Stimulated activated naive B cell treated with anti-CD40 and anti-IgM and Interleukin-4, amounts not matched to agents 10 μg/mL and 1 μg/mL and 100 μg/mL, for 72 hours (primary cell): ENCODE measurements at places on chromosomes 4 and X.

- DNase-seq: no peak
Measured at GRCh38 chr4:156021298-156021697, 67.6 kb upstream of the CTSO start.

- DNase-seq: no peak
Measured at GRCh38 chr4:87745064-87745807, 54.1 kb upstream of the IBSP start.

DNA sequence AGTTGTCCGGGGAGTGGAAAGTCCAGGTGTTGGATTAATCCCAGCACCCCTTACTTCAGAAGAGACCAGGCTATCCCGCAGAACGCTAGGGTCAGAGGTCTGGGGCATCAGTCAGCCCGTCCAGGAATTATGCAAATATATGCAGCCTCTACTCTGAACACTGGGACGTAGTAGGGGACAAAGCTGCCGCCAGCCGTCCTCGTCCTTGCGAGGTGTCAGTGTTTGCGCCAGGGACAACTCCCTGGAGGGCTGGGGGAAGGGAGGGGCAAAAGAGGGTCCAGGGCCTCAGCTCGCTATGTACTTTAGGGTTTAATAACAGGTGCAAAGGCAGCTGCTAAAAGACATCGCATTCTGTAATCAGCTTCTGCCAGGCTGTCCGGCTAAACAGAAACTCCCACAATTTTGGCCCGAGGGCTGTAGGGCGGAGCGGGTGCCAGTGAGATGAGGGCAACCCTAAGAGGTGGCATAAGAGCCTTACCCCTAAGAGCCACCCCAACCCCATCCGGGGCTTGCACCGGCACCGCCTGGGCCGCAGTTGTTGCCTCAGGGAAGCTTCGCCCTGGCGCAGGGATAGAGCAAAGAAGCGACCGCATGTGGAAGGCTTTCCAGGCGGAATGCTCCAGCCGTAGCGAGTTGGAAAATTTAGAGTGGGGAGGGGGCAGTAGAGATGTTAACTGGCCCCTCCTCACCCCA lies 8.4 kb downstream of the HAND2 start:
- no peak for DNase-seq

GRCh38 chr4:84753321-84753972 lies 170.5 kb downstream of the CDS1 start:
- DNase-seq: no peak

DNA sequence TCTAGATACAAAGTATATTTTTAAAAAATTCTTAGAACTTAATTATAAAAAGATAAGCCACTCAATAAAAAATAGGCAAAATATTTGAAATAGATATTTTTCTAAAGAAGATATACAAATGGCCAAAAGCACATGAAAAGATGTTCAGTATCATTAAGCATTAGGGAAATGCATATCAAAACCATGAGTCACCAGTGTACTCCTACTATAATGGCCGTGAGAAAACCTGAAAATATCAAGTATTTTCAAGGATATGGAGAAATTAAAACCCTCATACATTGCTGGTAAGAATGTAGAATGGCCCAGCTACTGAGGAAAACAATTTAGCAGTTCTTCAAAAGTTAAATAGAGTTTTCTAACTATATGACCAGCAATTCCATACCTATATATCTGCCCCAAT lies 337.9 kb downstream of the CAMK2D start:
- DNase-seq: no peak

GRCh38 chrX:22527302-22527701 lies 254.6 kb downstream of the CBLL2 start:
- DNase-seq: no peak

GRCh38 chr4:56723201-56723605 lies 42.1 kb upstream of the HOPX start:
- DNase-seq: no peak

DNA sequence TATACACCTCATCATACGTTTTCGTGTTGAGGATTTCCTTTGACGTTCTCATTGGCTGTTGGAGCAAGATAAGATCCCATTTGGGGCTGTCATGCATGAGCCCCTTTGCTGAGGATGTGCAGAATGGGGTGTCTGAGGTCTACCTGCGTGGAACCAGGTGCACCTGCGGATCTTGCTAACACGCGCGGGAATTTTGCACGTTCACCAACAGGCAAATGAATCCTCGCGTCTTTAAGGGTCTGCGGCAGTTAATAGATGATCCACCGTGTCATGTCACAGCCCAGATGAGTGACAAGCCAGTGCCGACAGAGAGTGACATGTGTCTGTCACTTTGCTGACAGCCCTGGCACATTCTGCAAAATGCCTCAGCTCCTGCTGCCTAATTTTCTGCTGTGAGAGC lies 56.3 kb upstream of the SHOX start:
- DNase-seq: no peak

DNA sequence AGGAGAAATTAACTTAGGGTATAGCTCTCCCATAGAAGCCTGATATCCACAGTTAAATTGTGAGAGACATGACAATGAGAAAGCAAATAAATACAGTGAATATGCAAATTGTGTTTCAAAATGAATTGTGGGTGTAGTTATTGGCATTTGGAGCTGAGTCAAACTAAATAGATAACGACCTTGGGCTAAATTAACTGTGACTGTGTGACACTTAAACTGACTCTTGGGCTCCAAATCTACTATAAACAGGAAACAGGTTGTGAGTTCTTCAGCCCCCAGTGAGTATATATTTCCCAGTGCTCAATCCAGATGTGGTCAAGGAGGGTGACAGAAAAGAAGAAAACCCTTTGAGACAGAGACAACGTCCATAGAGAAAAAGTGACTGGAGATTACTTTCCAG lies 11.3 kb upstream of the MAGEA10 start:
- no peak for DNase-seq

- no peak for DNase-seq
Measured at GRCh38 chr4:57048590-57049304, 61.4 kb downstream of the IGFBP7 start.

GRCh38 chr4:100907465-100908454 lies 389.9 kb upstream of the EMCN start:
- no peak for DNase-seq

DNA sequence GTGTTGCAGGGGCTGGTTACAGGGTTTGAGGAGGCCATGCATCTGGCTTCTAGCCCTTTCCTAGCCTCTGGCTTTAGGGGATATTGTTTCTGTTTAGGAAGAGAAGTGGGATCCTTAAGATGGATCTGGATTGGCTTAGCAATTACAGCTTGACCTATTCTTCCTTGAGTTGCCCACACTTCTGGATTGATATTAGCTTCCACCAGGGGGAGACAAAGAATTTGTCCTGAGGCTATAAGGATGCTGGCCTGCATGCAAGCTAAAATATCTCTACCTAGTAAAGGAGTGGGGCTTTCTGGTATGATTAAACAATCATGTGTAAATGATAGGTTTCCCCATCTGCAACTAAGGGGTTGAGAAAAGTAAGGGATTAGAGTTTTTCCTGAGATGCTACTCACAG lies 117.2 kb downstream of the TEX13C start:
- no peak for DNase-seq

GRCh38 chr4:104752337-104752736 lies 257.6 kb upstream of the CXXC4 start:
- no peak for DNase-seq

DNA sequence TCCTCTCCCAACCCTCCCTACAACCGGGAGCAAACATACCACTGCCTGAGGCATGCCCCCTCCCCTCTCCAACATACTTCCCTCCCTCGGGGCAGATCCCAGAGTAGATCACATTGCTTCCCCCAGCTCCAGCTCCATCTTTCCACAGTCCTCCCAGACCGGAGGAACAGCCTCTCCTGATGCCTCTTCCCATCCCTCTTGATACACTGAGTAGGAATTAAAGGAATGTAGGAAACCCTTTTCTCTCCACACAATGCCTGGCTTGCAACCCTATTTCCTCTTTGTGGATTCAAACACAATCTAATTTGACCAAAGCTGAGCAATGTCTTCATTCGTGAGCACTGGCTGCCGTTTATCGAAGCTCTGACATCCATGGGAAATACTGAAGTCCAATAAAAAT lies 339.8 kb downstream of the BCOR start:
- no peak for DNase-seq

- DNase-seq: no peak
Measured at GRCh38 chr4:172998527-172999469, 169.8 kb upstream of the GALNT7 start.

DNA sequence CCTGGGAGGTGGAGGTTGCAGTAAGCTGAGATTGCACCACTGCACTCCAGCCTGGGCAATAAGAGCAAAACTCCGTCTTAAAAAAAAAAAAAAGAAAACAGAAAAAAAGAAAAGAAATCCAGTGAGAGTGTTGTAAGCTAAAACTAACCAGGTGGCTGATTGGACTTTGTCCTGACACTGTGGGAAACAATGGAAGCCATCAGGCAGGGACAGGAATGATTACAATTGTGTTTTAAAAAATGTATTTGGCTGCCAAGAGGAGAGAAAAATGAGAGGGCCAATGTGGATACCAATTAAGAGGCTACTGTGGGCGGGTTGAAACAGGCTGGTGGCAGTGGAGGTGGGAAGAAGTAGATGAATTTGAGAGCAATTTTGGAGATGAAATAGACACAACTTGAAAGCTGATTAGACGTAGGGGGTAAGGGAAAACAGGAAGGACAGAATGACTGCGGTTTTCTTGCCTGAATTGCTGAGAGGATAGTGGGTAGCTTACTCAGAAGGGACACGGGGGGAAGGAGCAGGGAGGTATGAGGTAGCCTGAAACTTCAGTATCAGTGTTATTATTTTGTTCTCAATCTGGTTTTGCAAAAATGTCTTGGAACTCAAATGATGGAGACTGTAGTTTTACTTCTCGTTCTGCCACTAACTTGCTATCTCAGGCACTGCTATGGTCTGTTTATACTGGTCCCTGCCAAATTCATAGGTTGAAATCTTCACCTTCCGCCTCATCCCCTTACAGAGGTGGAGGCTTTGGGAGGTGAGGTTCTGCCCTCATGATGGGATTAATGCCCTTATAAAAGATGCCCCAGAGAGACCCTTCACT lies 45.6 kb upstream of the CHRNA9 start:
- peak; percentile 66 for DNase-seq

DNA sequence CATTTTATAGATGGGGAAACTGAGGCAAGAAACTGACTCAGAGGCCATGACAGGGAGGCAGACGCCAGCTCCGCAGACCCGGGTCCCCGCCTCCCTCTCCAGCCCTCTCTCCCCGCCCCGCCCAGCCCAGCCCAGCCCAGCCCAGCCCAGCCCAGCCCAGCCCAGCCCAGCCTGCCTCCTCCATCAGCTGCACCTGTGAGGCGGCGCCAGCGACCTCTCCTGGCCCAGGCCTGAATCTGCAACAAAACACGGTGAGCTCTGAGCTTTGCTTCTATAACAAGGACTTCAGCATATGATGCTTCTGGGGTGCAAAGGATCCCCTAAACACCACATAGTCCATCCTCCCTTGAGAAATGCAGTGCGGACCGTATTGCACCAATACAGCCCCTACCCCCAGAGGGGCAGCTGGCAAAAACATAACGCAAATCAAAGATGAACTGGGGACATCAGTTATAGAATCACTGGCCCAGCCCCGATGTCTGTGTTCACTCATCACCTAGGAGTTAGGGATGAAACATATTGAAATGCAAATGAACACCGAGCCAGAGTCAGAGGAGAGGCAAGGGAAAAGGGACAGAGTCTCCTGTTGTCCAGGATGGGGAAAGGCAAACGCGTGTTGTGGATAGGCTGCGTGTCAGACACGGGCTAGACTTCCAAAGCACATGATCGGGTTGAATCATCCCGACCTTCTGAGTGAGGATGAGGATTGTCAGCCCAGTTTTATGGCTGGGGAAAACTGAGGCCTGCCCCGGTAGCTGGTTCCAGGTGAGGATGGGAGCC lies 216.1 kb upstream of the PSAPL1 start:
- no peak for DNase-seq

GRCh38 chrX:132180929-132181328 lies 38.3 kb downstream of the RAP2C start:
- no peak for DNase-seq

DNA sequence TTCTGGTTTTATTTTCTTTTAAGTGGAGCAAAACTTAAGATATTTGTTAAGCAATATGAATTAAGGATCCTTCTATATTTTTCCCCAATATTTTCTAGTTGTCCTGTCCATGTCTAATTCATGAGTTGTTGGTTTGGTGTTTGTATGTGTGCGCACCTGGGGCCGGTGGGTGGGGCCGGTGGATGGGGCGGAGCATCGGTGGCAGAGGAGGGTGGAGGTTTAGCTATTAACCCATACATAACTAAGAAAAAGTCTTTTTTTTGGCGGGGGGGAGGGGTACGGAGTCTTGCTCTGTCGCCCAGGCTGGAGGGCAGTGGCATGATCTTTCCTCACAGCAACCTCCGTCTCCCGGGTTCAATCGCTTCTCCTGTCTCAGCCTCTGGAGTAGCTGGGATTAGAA lies 489.8 kb downstream of the PDGFC start:
- DNase-seq: no peak

GRCh38 chrX:13220916-13221315 lies 98.9 kb downstream of the ATXN3L start:
- DNase-seq: no peak

- no peak for DNase-seq
Measured at GRCh38 chr4:55491486-55491885, 55.2 kb downstream of the CLOCK start.

- no peak for DNase-seq
Measured at GRCh38 chrX:2894885-2895292, 34.2 kb downstream of the ARSD start.

DNA sequence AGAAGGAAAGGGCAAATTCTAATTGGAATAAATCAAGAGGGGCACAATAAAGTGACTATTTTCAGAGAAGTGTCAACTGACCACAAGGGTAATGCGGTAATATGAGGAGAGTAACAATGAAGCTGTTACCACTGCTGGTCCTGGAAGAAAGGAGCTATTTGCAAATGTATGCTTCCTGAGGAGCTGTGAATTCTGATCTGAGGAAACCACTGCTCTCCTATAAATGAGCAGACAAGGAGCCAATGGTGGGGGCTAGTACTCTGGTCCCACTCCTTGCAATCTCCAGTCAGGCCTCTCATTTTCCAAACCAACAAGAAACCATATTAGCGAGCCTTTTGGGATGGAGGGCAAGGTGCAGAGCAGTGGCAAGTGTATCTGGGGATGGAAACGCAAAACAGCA lies 770.2 kb downstream of the FSTL5 start:
- DNase-seq: no peak

DNA sequence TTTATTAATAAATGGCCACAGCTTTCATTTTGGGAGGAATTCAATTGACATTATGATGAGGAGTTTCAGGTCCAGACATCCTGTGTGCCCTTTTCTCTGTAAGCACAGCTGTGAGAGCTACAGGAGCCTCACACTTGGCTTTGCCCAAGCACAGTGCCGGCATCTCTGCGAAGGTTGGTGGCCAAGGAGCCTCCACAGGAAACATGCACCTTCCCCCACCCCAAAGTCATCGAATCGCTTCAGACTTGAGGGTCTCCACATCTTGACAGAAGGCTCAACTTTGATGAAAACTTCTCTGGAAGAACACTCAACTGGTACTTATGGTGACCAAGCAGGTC lies 100.0 kb downstream of the SYNPO2 start:
- DNase-seq: no peak

DNA sequence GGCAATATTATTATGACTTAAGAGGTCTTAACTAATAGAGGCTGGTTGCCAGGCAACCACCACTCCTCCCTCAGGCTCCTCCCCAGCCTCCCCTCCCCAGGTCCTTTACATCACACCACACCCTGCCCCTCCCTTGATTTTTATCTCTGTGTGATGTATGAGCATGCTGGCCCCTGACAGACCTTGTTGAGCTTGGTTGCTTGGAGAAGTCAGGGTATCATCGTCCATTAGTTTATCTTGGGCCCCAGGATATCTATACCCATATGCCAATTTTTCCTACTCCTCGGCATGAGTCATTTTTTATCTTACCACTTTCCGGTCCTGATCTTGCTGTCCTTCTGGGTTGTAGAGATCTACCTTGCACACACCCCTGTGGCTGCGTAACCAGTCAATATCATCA lies 2.5 kb downstream of the AKAP4 start:
- no peak for DNase-seq

- DNase-seq: no peak
Measured at GRCh38 chr4:74168841-74169240, 10.9 kb downstream of the MTHFD2L start.
